ENCODE measurements at places on chromosomes 5 and 9.

DNA sequence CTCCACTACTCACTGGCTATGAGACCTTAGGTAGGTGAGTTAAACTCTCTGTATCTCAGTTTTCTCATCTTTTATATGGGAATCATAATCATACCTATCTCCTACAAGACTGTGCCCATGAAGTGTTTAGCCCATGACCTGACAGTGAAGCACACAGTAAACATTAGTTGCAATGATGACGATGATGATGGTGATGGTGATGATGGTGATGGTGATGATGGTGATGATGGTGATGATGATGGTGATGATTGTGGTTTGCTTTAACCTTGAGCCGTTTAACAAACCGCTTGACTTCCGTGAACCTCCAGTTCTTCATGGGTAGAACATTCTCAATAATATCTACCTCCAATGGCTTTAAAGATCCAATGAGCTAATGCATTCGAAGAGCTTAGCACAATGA lies 220.2 kb upstream of the MVB12B start:
- DNase-seq = no peak

- no peak for DNase-seq
Measured at GRCh38 chr9:15068261-15068660, 158.0 kb upstream of the FREM1 start.

GRCh38 chr5:118611332-118611945 lies 376.9 kb downstream of the DTWD2 start:
- no peak for DNase-seq

DNA sequence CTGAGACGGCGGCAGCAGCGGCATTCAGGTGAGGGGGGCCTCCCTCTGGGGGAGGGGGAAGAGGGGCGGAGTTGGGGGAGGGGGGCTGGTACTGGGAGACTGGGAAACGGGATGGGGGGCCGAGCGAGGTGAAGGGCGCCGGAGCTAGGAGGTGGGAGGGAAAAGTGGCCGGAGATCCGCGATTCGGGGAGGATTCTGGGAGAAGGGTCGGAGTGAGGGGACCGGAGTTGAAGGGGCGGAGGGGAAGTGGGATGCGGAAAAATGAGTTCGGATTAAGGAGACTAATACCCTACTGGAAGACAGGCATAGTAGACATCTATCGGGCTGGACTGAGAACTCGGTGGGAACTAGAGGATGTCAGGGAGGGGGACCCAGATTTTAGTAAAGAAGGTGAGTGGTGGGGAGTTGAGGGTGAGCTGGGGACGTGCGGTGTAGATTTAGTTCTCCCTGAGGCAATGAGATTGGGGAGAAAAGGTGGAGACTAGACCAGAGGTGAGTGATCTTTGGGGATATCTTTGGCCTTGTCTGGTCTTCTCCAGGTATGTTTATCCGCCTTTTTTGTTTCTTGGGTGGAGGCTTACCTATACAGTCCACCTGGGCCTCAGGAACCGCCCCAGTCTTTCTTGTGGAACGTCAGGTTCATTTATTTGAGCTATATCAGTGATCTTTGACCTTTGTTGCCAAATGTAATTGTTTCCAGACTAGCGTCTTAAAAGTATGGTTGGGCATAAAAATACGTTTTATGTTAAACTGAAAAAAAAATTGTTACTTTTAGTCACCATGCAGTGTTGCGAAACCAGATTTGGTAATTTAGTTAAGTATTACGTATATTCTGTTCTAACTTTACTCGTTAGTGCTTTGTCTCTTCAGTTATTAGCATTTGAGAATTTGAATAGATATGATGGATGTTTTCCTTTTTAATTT lies 632 bp downstream of the UBAP1 start:
- peak; percentile 56 for DNase-seq

DNA sequence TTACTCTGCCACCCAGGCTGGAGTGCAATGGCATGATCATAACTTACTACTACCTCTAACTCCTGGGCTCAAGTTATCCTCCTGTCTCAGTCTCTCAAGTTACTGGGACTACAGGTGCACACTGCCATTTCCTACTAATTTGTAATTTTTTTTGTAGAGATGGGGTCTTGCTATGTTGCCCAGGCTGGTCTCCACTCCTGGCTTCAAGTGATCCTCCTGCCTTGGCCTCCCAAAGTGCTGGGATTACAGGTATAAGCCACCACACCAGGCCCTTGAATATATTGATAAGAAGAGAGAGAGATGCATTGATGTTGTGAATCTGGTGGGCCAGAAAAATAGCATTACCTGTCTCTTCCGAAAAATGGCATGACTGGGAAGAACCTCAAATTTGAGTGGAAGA lies 21.0 kb upstream of the RCL1 start:
- DNase-seq = no peak

DNA sequence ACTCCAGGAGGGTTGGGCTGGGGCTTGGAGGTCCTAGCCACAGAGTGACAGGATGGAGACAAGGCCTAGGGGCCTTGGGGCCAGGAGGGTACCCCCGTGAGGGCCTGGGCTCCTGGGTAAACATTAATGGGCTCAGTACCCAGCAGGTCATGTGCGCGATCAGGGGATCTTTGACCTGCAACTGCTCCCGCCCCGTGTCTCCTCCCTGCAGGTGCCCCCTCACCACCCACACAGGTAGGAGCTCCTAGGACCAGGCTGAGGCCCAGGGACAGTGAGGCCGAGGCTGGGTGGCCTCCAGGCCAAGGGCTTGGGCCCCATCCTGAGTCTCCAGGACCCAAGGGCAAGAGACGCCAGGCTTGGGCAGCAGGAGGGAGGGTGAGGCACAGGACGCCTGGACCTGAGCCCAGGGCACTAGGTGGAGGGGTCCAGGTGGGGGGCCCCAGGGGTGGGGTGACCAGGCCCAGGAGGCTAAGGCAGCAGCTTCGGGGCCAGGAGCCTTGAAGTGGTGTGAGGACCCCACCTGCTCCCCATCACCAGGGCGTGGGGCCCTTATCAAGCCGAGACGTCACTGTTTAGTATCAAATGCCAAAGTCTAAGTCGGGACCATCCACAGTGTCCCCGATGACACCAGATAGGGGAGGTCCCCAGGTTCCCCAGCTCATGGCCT lies at the start of gene SLC34A3:
SLC34A3 (plus strand) TSS at position 197 of the 667 bp plus-strand sequence. CDS start 802 bp downstream, outside the sequence.
- DNase-seq = no peak
